Stimulated activated CD4-positive, alpha-beta T cell treated with anti-CD3 and anti-CD28 coated beads, Interleukin-2, amount 100 ng/mL, for 4 hours (primary cell): ENCODE measurements at places on chromosomes 12 and 14.

GRCh38 chr12:71782017-71782416 lies 27.4 kb downstream of the RAB21 start:
- no peak for DNase-seq

- DNase-seq: no peak
These were observed 7.6 kb downstream of the ARHGDIB start for GRCh38 chr12:14953752-14954151.

GRCh38 chr14:104135121-104135903 lies 3.1 kb upstream of the KIF26A start:
- no peak for DNase-seq

DNA sequence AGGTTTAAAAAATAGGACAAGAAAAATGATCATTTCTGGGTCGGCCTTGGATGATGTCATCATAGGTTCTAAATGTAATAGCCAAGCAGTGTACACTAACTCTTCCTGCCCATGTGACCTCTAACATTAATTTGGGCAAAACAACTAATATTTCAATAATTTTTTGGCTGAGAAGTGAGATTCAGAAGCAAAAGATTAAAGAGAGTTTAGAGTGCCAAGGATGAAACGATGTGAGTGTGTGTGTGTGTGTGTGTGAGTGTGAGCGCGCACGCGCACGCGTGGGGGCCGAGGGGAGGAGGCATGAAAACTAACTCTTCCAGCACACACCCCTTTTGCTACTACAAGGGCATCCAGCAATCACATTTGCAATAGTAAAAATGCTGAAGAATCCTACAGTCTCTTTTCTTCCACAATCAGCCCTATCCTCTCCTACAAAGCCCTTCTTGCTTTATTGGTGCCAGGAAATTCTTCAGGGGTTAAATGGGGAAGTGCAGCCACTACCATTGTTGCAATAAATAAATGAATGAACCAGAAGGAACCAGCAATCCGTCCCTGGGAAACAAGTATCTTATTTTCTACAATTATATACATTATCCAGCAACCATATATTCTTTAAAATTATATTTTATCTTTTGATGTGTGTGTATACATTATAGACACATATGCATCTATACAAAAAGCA lies 52.9 kb downstream of the PEBP1 start:
- DNase-seq: no peak

DNA sequence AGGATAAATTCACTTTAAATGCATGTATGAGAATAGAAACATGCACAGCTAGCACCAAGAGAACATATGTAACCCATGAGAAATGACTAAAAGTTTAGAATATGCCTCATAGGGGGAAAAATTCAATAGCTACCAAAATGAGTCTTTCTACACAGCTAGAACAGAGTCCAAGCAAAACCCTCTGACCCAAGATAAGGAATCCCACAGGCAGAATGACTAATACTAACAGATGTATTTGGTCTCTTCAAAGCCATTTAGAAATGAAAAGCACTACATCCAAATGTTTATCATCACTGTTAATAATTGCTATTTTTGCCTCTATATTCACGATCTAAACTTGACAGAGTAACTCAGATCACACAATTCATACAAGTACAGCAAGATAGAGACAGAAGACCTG lies 44.0 kb downstream of the KICS2 start:
- DNase-seq: no peak

GRCh38 chr12:131896080-131896810 lies 1.8 kb downstream of the ULK1 start:
- DNase-seq: peak; percentile 31

GRCh38 chr14:91918186-91918883 lies 29.2 kb downstream of the FBLN5 start:
- no peak for DNase-seq

DNA sequence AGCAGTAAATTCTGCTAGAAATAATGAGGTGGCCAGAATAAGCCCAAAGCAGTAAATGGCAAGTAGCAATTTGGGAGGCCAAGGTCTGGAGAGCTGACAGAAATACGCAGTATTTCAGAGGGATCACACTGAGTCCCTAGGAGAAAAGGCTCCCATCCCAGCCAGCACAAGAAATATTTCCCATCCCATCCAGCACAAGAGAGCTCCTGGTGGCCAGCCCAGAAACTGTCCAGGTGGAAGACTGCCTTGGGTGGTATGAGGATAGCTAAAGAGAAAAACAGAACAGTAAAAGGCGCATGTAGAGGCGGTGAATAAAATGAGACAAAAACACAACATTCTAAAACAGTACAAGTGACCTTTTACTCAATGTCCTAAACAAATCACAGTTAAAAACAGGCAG lies 120.7 kb downstream of the HECTD4 start:
- DNase-seq: no peak

DNA sequence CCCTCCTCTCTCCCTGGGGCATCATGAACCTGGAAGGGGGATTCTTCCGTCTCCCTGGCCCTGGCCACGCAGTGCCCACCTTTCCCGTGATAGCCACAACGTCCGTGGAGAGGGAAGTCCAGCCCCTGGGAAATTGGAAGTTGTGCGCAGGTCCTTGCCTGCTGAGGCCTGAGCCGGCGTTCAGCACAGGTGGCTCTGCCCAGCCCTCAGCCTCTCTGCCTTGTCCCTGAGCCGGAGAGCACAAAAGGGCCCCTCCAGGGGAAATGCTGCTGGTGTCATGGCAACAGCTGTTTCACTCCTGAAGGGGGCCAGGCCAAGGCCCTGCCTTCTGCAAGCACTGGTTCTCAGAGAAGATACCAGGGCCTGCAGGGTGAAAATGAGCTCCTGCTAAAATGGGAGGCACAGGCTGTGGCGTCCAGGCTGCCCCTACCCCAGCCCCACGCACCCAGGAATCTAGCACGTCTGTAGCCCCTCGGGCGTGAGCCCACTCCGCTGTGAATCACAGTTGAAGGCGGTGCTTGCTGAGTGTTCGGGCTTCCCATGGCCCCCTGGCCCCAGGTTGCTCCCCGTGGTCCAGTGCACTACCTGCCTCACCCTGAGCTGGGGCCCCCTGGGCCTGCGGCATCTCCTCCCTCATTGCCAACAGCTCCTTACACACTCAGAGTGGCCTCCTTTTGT lies 149.4 kb downstream of the ADGRD1 start:
- DNase-seq: no peak

DNA sequence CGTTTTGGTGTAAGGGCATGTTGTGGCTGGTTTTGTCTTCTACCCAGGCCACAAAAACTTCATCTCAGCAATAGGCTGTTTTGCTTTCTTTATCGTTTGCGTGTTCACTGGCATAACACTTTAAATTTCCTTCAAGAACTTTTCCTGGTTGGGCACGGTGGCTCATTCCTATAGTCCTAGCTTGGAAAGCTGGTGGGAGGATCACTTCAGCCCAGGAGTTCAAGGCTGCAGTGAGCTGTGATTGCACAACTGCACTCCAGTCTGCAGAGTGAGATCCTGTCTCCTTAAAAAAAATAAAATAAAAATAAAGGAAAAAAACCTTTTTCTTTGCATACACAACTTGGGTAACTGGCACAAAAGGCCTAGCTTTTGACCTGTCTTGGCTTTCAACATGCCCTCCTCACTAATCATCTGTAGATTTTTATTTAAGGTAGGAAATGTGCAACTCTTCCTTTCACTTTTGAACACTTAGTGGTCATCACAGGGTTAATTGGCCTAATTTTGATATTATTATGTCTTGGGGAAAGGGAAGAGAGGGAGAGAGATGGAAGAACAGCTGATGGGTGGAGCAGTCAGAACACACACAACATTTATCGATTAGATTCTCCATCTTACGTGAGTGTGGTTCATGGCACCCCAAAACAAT lies 78.9 kb upstream of the PSMA6 start:
- no peak for DNase-seq

DNA sequence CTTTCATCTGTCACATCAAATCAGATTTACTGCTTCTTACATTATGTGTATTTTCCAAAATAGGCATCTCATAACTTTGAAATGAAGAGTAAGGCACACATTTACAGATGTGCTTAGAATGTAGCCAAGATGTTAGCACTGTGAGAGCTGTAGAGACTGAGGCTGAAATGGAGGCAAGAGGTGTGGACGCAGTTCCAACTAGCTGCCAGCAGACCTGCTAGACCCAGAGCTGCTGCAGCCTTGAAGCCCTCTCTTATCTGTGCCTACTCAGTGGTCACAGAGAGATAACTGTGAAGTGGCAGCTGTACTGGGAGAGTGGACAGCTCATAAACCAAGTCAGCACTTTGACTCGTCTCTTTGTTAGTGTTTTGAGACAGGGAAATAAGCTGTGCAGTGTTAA lies 470.9 kb downstream of the CCER1 start:
- no peak for DNase-seq

- no peak for DNase-seq
These were observed 125.8 kb upstream of the AVPR1A start for GRCh38 chr12:63276537-63277365.

GRCh38 chr14:50397390-50398188 lies 908 bp upstream of the CDKL1 start:
- no peak for DNase-seq

DNA sequence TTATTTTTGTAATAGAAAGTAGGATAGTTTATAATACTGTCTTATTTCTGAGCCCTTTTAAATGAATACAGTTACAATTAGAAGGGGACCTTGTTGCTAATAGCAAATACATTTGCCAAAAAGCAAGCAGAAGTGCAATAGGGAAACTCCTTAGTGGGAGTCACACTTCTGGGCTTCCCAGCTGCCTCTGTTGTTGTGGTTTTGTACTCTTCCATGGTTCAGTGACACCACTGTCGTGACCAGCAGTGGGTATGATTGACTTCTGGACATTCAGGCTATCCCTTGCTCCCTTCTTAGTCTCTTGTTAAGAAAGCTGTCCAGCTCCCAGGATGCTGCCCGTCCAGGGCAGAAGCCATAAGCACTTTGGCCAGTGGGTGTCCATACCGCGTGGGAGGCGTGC lies 22.6 kb downstream of the TCTN1 start:
- DNase-seq: no peak

DNA sequence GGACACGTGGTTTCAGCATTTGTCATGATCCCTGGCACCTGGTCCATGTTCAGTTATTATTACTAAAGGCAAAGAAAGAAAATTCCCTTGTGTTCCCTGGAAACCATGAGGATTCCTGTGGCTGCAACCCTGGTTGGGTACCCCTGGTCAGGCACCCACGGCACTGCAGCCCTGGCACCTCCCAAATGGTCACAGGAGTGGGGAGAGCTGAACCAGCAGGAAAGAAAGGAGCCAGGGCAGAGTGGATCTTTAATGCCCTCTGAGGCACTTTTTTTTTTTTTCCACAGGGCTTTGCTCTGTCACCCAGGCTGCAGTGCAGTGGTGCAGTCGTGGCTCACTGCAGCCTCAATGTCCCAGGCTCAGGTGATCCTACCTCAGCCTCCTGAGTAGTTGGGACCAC lies 17.5 kb downstream of the CINP start:
- no peak for DNase-seq

DNA sequence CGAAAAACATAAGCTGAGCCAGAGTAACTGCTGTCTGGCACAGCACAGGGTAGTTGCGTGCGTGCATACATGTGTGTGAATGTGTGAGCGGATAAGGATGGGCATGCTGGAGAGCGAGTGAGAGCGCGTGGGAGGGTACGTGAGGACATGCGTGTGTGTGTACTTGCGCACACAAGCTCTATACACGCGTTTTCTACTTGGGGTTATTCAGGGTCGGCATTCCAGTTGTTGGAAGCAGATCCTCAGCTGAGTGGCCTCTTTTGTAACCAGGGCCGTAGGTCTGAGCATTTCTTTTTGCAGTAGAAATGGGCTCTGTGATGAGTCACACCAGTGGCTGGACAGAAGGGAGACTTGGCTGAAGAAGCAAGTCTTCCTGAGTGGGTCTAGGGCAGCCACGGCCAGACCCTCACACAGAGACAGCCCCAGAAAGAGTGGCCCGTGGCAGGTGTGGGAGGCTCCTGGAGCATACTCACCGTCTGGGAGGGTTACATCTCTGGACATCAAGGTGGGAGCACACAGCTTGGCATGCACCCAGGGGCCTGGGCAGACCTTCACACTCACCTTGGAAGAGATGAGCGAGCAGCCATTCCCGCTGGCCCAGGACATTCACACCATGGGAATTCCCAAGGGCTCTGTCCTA lies 78.0 kb downstream of the LRRC74A start:
- no peak for DNase-seq

- no peak for DNase-seq
These were observed 9.2 kb upstream of the HIP1R start for GRCh38 chr12:122825773-122826724.

GRCh38 chr14:94009767-94010166 lies 12.7 kb downstream of the CCDC197 start:
- DNase-seq: no peak

GRCh38 chr12:32124637-32125036 lies 18.0 kb downstream of the BICD1 start:
- no peak for DNase-seq

DNA sequence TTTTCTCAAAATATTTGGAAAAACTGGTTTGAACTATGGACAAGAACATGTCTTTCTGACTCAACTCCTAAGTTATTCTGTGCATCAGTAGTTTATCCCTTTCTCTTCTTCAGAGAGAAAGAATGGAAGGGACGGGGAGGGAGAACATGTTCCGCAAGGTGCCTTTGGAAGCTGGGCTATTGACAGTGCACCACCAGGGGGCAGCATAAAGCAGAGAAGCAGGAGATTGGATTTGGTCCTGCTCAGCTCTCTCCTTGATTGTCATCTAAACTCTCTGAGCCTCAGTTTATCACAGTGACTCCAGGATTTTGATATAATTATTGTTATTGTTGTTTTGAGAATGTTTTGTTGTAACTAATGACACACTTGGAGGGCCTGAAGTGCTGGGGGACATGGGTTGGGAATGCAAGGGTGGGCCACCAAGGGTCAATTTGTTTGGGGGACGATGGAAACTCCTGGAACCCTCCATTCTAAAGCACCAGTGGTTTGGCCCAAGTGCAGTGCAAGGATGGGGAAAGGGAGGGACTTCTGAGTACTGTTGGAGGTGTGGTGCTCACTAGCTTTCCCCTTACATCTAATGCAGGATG lies 45.3 kb upstream of the ANO6 start:
- DNase-seq: peak; percentile 65

DNA sequence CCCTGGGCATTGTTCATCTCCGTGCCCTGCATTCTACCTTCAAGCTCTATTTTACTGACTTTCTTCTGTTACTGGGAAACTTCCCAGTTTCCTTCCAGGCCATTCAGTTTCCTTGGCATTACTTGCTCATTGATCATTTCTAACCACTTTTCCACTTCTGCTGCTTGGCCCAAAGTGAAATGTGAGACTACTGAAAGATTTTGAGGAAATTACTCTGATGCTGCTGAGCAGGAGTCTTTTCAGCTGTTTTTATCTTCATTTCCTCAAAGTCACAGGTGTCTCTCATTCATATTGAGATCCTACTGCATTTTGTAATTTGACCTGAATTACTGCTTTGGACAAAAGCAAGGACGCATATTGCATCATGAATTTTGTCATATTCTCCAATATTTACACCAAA lies 26.4 kb upstream of the DBX2 start:
- no peak for DNase-seq
